ENCODE measurements at places on chromosomes 3 and 15. TPM values are rescaled to one million over a fixed set of nuclear protein-coding genes. Genes with fewer than 3 reads are reported as not detected.

The FAM107A gene
- total RNA-seq: 0.32 TPM

The ITIH1 gene
- not detected for total RNA-seq

The SOX2 gene
- not detected for total RNA-seq

The FBXW12 gene
- total RNA-seq: not detected

The ZNF717 gene
- total RNA-seq: 10.7 TPM

The CDHR4 gene
- not detected for total RNA-seq

The P2RY13 gene
- not detected for total RNA-seq

The EDEM1 gene
- total RNA-seq: 72.1 TPM

The CYP8B1 gene
- total RNA-seq: not detected

The SLCO3A1 gene
- 3.0 TPM for total RNA-seq

The ZNF80 gene
- total RNA-seq: not detected

The IRAK2 gene
- total RNA-seq: 4.2 TPM

The HDC gene
- not detected for total RNA-seq

The CPN2 gene
- not detected for total RNA-seq

The AQR gene
- total RNA-seq: 19.9 TPM

The GP9 gene
- total RNA-seq: not detected

The TERB2 gene
- total RNA-seq: not detected

The STAB1 gene
- total RNA-seq: 0.80 TPM

Data from epithelial cell of alveolus of lung (primary cell).